ENCODE measurements at places on chromosomes 4 and X.

DNA sequence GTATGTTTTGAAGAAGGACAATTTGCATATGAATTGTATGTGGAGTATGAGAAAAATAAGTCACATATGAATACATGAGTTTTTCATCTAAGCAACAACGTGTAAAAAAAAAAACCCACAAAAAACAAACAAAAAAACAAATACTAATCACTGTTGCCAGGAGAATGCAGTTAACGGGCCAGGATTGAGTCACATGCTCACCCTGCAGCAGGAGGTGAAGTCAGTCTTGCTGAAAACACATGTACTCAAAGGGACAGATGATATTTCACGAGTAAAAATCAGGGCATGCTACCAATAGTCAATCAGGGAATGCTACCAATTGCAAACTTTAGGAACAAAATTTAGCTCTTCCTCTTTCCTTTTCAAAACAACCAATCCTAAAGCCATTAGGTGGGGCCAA lies 10.4 kb upstream of the DCLK2 start:
- DNase-seq, result no peak

DNA sequence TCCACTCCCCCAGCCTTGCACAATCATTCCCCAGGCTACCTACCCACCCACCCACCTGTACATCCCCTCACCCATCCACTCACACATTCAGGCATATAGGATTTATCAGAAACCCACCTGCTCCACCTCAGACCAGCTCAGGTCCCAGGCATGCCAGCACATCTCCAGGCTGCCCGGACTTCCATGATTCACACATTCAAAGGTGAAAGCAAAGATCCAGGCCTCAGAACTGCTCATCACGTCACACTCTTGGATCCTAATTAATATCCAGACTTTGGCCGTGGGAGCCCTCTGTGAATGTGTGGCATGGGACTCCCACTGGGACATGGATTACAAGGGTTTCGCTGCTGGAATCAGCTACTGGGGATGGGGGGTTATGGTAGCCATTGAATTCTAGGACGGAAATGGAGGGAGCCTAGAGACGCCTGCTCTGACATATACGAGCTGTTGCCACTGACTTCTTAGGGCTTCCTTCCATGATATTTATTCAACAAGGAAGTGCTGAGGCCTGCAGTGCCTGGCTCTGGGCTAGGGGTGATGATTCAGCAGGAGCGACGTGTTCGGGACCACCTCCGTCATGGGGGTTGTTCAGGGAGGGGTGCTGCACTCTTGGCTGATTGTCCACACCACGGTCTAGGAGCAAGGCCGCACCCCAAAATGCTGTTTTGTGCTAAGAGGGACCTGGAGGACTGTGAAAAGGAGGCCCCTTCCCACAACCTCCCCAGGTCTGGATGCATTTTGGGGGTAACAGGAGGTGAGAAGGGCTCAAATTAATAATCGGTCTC lies 56.9 kb upstream of the ADRA2C start:
- DNase-seq, result no peak

DNA sequence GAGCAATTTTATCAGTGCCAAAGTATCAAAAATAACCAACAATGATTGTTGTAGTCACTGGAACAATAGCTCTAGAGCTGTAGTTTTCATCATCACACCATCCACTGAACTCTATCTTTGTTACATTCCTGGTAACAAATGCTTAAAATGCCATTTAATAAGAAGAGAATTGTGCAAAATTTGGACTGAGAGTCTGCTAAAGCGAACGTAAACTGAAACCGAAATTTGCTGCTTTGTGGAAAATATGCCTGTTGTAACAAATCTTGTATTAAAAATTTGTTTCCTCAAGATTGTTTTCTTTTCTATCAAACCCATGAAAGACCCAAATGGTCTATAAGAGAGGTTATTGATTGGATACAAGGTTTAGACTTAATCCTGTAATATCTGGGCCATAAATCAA lies 109.3 kb upstream of the TECRL start:
- no peak for DNase-seq

- no peak for DNase-seq
These were observed 89.9 kb downstream of the FTHL17 start for GRCh38 chrX:30981968-30982367.

GRCh38 chrX:1582686-1583437 lies 8.5 kb upstream of the AKAP17A start:
- DNase-seq, result peak; percentile 64

- no peak for DNase-seq
These were observed 36.8 kb upstream of the NAP1L5 start for GRCh38 chr4:88734403-88734949.

DNA sequence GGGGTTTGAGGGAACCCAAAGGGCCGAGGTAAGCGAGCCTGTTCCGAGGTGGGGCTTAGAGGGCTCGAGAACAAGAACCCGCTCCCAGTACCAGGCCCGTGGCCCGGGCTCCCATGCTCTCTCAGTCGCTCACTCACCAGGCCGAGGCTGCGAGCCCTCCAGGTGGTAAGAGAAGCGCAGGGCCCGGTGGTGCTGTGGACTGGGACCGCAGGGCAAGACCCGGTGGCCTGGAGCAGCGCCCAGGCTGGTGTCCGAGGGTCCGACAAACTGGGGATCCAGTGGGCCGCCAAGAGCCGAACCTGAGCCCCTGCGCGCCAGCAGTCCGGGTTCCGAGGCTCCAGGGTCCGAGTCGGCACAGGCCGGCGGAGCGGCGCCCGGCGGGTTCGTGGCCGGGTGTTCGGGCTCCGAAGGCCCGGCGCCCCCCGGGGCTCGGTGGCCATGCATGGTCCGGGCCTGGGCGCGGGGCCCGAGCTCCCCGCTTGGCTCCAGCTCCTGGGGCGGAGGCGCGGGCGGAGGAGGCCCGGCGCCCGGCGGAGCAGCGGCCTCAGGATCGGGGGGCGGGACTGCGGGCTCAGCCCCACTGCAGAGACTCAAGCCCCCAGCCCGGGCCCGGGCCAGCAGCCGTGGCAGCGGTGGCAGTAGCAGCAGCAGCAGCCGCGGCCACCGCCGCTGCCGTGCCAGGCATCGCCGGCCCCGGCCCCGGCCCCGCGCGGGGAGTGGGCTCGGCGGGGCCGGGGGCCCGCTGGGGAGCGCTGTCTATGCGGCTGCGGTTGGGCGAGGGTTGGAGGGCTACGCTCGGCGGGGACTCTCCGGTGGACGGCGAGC lies 833 bp downstream of the FGD1 start:
- no peak for DNase-seq

- DNase-seq, result no peak
These were observed 45.2 kb downstream of the PHKA2 start for GRCh38 chrX:18938710-18939109.

- DNase-seq, result peak; percentile 2
These were observed 1849.7 kb downstream of the PCDH7 start for GRCh38 chr4:32569861-32570260.

GRCh38 chr4:72314869-72315268 lies 254.2 kb downstream of the ADAMTS3 start:
- DNase-seq, result no peak

DNA sequence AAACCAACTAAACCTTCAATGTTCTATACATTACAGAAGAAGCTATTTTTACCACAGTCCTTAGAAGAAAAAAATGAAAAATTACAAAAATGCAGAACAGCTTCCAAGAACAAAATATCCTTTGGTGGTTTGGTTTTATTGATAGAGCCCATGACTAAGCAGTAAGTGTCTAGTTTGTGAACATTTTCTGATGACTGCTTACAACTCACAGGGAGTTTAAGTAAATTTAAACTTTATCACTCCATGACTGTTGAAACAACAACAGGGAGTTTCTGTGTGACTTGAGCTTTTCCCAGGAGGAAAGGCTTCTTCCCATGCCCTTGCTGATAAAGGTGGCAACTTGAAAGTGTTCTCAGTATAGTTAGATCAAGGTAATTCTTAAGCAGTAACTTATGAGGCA lies 2.9 kb downstream of the PF4 start:
- DNase-seq, result no peak

GRCh38 chrX:44062840-44063239 lies 89.7 kb upstream of the NDP start:
- DNase-seq, result no peak

DNA sequence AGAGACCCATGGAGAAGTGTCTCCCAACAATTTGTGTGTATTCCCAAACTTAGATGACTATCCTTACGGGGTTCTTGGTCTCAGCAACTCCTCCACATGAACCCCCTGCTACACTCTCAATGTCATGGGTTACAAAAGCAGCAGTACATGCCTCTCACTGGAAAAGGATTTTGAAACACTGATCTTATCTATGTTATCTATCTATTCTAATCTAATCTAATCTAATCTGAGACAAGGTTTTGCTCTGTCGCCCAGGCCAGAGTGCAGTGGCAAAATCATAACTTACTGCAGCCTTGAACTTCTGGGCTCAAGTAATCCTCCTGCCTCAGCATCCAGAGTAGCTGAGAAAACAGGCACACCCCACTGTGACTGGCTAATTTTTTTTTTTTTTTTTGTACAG lies 19.3 kb downstream of the TSPAN5 start:
- no peak for DNase-seq

DNA sequence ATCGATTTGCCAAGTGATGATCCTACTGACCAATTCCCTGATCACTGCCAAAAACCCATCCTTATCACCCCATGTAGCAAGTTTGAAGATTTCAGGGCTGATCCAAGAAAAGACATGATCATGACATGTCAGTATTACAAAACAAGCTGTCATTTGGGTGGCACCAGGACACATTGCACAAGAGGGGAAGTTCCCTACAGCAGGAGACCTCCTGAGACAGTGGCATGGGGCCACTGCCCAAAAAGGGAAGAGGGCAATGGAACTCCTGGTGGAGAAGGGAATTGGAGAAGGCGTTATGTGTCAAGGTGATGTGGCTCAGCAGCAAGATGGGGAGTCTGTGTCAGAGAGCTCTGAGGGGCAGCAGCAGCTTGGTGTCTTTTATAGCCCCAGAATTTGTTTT lies 43.4 kb downstream of the ZNF182 start:
- DNase-seq, result no peak

- DNase-seq, result no peak
These were observed 482.3 kb downstream of the TRAM1L1 start for GRCh38 chr4:116603096-116603495.

GRCh38 chrX:15834827-15835595 lies 19.6 kb downstream of the AP1S2 start:
- DNase-seq, result no peak

DNA sequence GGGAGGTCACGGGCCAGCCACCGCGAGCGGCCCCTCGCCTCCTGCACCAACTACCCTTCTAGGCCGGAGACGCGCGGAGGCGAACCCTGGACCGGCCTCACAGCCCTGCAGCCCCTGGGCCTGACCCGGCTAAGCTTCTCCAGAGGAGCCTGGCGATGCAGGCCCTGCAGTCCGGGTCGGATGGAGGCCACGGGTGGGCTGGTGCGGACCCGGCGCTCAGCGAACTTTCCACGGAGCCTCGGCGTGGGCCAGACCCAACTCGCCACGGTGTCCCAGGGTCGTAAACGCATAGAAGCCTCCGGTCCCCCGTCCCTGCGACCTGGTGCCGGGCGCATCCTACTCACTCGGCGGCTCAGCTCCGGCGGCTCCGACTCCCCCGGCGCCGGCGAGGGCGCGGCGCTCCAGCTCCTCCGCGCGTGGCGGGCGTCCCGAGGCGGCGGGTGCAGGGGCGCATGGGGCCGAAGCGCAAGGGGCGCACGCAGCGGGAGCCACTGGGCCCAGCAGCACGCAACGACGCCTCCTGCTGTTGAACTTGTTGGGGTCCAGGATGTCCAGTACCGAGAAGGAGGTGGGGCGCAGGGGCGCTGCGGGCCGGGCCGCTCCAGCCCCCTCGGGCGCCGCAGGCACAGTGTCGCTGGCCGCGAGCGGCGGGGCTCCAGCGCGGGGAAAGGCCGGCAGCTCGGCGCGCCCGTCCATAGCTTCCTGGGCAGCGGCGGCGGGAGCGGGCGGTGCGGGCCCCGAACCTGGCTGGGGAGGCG lies 427 bp downstream of the NKX1-1 start:
- DNase-seq, result no peak

- no peak for DNase-seq
These were observed 222.1 kb downstream of the FRMPD4 start for GRCh38 chrX:12360383-12360782.
